ENCODE measurements at places on chromosomes 12 and 14.

DNA sequence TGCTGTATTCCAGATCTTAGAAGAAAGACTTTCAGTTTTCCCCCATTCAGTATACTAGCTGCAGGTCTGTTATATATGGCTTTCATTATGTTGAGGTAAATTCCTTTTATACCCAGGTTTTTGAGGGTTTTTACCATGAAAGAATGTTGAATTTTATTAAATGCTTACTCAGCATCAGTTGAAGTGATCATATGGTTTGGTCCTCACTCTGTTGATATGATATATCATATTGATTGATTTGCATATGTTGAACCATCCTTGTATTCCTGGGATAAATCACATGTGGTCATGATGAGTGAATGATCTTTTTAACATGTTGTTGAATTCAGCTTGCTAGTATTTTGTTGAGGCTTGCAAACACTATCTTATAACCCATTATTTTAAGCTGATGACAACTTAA, 96.7 kb downstream of the TRMT5 start:
- DNase-seq: no peak

- DNase-seq: no peak
Observed at GRCh38 chr12:45590646-45591045, 138.9 kb upstream of the ARID2 start.

DNA sequence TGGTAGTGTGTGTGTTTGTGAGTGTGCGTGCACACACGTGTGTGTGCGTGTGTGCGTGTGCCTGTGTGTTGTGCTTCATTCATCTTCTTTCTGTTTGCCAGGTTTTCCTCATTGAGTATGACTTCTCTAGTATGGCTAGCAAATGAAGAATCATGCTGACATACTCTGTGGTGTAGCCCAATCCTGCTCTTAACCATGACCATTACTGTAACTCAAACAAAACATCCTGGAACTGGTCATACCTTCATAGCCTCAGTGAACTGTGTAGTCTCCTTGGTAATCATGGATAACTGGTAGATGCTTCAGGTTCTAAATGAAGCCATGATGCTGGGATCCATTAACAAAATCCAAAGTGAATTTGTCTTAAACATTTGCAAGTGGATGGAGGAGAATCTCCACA, 1117.7 kb downstream of the BCL11B start:
- DNase-seq: no peak

DNA sequence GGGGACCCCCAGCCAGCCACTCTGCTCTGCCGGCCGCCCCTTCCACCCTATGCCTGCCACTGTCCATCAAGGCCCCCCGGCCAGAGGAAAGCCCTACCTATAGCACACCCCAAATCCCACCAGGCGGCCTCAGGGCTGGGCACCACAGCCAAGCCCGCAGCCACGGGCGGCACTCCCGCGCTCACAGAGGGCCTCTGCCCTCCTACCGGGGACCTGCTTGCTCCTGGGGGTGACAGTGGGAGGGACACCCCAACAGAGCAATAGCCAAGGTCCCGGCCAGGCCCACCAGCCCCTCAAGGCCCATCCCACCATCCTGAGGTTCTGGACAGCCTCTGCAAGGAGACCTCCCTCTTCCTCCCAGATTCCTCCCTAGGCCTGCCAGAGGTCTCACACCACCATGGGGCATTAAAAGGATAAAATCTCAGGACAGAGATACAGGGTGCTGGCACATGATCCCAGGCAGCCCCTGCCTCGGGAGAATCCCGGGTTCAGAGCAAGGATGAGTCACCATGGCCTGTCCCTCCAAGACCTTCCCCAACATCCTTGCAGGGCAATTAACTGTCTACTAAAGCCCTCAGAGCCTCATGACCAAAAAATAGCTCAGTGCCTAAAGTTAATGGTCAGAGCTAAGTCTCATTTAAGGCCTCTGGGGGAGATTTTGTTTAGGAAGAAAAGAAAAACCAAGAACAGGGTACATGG, 17.1 kb downstream of the CCDC85C start:
- no peak for DNase-seq

- no peak for DNase-seq
Observed at GRCh38 chr12:12024911-12025682, 45.6 kb upstream of the BCL2L14 start.

- no peak for DNase-seq
Observed at GRCh38 chr14:61347826-61348443, 26.6 kb downstream of the PRKCH start.

DNA sequence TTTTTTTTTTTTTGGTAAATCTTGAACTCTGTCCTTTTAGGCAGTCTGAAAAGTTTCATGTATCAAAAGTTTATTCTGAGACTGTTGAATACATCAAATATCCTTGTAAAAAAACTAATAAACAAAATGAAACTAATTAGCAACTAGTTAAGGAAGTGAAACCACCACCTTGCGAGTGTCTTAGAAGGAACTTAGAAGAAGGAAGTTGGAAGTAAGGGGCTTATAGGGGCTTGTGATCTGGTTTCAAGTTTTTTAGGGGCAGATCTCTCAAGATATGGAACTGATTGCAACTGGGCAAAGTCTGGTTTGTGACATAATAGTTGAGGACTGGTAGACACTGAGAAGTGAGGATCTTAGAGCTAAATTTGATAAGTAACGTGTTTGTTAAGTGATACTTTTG, 748.8 kb downstream of the C12orf50 start:
- no peak for DNase-seq

DNA sequence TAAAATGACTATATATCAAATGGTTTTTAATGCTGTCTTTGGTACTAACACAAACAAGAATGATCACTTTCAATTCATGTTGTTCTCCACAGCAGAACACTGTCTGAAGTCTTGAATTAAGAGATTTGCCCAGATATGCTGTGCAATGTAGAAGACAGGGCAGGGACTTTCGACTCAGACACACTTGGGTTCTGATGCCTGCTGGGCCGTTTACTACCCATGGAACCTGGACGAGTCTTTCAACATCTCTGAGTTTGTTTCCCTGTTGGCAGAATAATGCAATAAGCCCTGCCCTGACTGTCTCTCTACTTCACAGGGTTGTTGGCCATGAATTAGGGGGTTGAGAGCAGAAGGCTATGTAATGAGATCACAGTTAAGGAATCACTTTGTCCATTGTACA, 162.6 kb upstream of the TMPO start:
- no peak for DNase-seq

DNA sequence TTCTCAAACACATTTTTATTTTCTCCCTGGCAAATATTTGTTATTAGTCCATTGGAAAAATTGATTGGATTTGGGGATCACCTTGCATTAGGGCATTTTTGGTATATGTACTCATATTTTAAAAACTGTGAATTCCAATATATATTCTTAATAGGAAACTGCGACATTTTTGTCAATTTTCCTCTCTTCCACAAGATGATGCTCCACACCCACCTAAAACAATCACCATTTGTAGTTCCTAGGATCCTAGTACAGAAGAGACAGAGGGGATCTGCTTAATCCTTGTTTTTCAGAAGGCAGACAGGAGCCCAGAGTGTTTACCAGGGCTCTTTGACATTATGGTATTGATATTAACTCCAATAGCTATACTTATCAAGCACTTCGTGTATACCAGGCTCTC, 22.8 kb upstream of the OASL start:
- no peak for DNase-seq

GRCh38 chr12:108414021-108414420, 74.9 kb upstream of the CMKLR1 start:
- DNase-seq: no peak

- DNase-seq: no peak
Observed at GRCh38 chr14:104443391-104444158, 136.0 kb upstream of the C14orf180 start.

DNA sequence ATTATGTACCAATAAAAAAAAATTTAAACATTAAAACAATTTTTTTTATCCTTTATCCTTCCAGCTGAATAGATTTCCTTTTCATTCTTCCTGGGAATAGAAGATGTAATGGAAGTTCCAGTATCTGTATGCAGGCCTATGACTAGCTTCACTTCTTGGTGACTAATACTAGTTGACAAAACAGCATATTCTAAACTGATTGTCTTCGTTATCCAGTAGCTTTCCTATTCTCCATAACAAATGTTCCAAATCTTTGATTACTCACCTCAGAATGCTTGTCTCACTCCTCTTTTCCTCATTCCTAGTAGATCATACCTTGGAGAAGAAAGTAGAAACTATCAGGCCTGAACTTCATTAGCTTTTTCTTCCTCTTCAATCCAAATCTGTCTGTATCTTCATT, 70.7 kb downstream of the PLEKHA5 start:
- no peak for DNase-seq

DNA sequence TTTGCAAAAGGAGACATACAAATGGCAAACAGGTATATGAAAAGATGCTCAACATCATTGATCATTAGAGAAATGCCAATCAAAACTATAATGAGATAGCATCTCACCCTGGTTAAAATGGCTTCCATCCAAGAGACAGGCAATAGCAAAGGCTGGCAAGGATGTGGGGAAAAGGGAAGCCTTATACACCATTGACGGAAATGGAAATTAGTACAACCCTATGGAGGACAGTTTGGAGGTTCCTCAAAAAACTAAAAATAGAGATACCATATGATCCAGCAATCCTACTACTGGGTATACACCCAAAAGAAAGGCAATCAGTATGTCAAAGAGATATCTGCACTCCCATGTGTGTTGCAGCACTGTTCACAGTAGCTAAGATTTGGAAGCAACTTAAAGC, 17.3 kb upstream of the CKAP4 start:
- DNase-seq: no peak

GRCh38 chr12:88733008-88733407, 152.7 kb upstream of the KITLG start:
- no peak for DNase-seq

DNA sequence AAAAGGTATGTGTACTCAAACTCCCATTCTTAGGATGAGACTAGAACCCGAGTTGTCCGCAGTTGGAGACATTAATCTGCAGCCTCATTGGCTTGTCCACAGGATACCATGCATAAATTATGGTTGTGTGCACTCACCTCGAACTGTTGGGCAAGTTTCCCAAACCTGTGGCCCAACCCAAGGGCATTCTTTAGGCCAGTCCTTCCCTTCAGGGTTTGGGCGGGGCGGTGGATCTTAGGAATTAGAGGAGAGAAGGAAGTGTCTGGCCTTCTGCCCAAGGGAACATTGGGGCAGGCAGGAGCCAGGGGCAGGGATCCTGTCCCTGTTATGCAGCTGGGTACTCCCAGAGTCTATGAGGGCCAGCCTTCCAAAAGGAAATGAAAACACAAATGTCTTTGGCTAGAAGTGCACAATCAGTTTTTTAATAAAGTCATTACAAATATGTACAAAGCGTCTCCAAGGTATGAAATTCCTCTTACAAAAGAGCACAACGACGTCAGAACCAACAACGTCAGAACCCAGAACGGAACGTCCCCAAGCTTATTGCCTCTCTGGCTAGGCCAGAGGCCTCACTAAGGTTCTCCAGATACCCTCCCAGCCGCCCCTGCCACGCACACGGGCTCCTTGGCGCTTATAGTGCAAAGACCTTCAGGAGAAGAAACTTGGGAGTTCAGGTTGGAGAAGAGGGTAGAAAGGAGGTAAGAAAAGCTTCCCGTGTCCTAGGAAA, 25.3 kb downstream of the HRK start:
- DNase-seq: no peak

GRCh38 chr14:90979515-90979914, 80.9 kb downstream of the RPS6KA5 start:
- peak; percentile 15 for DNase-seq

DNA sequence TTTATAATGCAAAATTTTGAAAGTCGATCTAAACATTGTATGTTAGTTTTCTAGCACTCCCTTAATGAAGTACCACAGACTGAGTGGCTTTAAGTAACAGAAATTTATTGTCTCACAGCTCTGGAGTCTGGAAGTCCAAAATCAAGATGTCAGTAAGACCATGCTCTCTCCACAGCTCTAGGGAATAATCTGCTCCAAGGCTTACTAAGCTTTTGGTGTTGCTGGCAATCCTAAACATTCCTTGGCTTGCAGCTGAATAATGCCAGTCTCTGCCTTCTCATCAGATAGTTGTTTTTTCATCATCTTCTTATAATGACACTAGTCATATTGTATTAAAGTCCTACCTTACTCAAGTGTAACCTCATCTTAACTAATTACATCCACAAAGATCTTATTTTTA, 102.2 kb downstream of the RASSF9 start:
- DNase-seq: peak; percentile 4

GRCh38 chr14:93266127-93266526, 59.1 kb downstream of the UBR7 start:
- no peak for DNase-seq

- DNase-seq: no peak
Observed at GRCh38 chr12:97006585-97006984, 99.5 kb downstream of the NEDD1 start.

- DNase-seq: no peak
Observed at GRCh38 chr14:43872752-43873655, 634.1 kb downstream of the FSCB start.

DNA sequence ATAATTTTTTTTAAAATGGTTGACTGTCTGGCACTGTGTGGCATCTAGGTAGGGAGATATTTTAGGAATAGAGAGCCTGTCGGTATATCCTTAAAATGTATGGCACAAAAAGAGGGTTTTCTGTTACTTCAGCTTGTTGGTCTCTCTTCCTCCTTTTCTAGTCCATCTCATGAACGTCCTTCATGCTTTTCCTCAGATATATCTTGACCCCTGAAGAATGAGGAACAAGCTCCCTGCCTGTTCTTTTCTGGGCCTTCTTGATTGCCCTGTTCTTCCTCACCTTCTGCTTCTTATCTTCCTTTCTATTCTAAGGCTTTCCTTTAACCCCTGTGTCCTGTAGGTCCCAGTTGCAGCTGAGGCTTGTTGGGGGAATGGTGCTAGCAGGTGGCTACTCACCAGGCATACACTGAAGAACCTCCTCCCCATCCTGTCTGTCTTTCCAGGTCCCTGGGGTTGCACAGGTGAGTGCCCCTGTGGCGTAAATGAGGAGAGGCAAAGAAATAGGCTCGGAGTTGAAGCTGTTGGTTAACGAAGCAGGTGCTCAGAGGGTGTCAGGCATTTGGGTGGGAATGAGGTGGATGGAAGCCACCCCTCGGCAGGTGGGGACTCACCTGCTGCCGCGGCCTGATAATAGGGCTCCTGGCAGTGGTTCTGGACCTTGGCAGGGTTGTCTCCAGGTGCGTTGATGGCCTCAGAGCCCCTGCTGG, 7.2 kb upstream of the C1R start:
- no peak for DNase-seq

- no peak for DNase-seq
Observed at GRCh38 chr12:57739914-57740538, 1.5 kb upstream of the AGAP2 start.

DNA sequence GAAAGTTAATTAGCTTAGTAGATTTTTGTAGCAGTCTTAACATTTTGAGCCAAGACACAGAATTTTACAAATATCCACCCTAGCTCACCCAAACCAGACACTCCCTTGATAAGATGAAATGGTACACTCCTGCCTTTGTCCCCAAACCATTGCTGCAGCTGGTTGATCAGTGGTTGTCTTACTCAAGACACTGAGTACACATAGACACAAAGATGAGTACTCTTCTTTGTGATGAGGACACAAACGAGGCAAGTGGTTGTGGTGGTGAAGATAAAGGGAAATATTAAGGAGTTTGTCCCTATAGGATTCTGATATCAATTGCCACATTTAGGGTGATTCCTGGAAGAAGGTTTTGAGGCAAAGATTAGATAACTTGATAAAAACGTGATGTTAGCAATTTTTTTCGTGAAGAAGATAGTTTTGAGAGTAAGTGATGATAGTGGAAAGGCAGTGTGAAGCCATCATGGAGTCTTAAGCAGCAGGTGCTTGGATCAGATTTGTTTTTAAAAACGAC, 21.4 kb upstream of the ATP2B1 start:
- no peak for DNase-seq

Data from retinal pigment epithelial cell (primary cell).